ENCODE measurements at places on chromosomes 3 and 15.

GRCh38 chr3:28262001-28262400 is 20.6 kb downstream of the CMC1 start:
- DNase-seq, result no peak

GRCh38 chr15:100517846-100518245 is 10.9 kb downstream of the CERS3 start:
- no peak for DNase-seq

DNA sequence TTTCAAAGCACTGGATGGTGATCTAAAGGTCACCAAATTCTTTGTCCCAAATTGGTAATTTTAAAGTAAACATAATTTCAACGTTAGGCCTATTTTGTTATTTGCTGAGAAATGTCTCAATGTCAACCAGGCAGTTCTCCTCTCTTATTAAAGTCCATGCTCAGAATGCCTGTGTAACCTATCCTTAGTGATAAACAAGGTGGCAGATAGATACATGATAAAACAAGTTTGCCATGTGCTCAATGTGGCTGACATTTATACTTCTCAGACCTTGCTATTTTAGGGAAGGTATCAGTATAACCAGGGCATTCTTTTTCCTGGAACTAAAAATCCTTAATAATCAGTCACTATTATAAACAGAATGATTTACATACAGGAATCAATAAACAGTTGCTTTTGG is 8.5 kb downstream of the MBNL1 start:
- DNase-seq, result no peak

DNA sequence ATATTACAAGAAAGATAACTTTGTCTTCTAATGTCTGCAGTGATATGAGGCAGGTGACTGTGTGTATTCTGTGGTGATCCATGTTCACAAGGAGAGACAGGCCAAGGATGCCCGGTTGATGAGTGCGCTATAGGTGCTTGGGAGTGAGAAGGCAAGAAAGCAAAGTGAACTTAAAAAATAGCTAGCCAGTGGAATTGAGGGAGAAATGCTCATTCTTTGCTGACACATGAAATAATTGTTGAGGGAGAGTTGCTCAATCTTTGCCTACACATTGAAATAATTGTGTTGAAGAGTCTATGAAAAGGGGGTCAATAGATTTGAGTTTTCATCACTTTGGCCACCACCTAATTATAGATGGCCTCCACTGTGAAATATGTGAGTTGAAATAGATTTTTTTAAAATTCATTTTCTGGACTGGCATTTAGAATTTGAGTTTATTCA is 156.3 kb downstream of the LPP start:
- DNase-seq, result no peak

DNA sequence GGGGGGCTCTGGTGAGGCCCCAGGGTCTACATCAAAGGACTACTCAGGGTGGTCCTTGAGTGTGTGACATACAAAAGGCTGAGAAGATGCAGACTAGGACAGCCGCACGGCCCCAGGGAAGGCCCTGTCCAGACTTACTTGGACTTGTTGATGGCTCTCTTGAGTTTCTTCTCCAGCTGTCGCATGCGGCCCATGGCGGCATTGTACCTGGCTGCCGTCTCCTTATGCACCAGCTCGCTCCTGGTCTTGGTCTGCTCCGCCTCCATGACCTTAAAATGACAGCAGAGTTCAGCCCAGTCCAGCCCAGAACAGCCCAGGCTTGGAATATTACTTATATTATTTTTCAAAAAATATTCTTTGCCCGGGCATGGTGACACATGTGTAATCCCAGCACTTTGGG is 56.0 kb downstream of the CAPN7 start:
- DNase-seq, result no peak

GRCh38 chr15:94476686-94477085 is 245.3 kb downstream of the MCTP2 start:
- peak; percentile 48 for DNase-seq

GRCh38 chr15:36356978-36357601 is 222.3 kb upstream of the CDIN1 start:
- peak; percentile 94 for DNase-seq

DNA sequence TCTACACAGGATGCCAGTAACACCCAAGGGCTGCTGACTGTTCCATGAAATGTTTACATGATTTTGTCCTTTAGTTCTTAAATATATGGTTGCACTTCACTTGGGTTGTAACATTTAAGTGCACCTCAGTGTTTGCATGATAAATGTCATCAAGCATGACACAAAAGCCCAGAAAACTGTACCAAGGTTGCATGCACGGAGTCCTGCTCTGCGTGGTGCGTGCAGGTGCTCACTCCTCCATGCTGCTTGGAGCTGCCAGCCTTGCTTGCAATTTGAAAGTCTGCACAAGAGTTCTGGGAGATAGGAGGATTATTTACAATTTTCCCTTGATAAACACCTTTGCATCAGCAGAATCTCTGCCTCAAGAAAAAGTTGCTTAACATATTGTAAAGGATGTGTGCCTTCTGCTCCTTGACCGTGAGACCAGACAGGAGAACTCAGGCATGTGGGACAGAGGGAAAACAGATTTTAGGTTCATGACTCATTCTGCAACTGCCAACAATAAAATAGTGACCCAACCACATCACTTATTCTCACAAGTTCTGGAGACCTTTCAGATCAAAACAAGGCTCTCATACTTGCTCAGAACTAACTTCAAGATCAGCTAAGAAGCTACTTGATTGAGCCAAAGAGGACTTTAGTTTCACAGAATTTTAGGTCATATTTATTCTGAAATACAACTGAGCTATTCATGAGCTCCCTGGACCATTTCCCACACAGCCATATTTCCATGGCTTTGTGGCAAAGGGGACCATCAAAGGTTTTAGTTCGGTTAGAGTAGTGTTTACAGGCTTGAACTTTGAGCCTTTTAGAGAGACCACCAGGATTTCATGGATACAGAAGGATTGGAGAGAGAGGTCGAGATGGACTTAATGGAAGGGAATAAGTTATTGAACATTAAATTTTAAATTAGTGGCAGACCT is 128.4 kb upstream of the ZBED2 start:
- peak; percentile 92 for DNase-seq

DNA sequence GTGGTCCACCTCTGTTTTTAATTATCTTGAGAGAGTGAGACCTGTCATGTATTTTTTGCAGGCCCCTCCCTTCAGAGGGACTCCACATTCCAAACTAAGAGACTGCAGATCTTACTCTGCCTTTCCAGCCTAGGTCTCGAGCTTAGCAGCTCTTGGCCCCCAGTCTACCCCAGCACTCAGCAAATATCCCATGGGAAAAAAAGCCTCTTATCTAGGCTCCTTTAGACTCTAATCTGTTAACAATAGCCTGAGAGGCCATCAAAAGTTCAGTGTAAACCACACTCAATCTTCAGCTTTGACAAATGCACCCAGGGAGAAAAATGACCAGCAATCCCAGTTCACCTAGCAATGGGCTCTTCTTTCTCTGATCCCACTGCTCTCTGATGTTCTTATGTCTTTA is 8.6 kb upstream of the BLM start:
- DNase-seq, result no peak

DNA sequence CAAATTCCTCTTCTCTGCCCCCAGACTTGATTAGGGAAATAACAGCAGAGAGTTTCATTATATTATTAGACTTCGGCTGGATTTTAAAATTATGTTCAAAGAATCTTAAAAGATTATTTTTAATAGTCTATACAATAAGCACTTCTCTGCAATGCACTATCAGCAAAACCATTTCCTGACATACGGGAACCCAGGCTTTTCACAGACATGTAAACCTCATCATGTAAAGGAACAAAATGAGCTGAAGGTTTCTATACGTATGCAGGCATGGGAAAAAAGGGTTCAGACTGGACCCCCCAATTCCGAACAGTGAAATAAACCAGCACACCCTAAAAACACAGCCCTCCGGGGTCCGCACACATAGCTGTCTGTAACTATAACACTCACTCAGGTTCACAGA is 77.5 kb upstream of the LMOD3 start:
- DNase-seq, result no peak

GRCh38 chr15:42356851-42357250 is 2.5 kb upstream of the CAPN3 start:
- DNase-seq, result no peak

DNA sequence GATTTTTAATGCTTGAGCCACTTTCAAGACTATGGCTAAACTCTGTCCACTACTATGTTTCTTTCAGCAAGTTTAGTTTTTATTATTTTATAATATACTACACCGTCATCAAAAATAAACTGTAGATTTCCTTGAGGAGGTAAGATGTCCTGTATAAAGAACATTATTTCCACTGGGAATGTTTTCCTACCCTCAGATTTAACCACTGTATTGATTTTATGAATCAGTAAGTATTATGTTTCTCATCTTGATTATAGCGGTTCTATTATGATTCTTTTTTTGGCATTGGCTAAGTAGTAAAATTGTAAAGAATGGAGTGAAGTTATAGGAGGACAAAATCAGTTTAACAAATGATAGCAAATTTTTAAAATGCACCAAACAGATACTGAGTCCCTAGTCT is 44.4 kb downstream of the ADAM10 start:
- no peak for DNase-seq

DNA sequence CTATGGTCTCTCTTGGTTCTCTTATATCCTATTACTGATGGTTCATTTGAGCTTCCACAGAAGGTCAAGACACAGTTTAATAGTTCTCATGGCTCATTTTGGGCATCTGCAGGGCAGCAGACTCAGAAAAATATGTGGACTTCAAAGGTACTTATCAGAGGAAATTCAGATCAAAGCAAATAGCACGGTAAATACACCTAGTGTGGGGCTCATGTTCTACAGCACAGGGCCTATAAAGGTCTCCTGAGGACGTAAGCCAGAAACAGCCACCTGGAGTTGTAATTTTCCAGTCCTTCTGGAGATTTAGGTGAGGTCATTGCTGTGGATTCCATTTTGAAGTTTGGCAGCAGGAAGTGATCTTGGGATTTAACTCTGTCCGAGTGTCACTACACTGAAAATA is 134.5 kb upstream of the SGO1 start:
- DNase-seq, result no peak

DNA sequence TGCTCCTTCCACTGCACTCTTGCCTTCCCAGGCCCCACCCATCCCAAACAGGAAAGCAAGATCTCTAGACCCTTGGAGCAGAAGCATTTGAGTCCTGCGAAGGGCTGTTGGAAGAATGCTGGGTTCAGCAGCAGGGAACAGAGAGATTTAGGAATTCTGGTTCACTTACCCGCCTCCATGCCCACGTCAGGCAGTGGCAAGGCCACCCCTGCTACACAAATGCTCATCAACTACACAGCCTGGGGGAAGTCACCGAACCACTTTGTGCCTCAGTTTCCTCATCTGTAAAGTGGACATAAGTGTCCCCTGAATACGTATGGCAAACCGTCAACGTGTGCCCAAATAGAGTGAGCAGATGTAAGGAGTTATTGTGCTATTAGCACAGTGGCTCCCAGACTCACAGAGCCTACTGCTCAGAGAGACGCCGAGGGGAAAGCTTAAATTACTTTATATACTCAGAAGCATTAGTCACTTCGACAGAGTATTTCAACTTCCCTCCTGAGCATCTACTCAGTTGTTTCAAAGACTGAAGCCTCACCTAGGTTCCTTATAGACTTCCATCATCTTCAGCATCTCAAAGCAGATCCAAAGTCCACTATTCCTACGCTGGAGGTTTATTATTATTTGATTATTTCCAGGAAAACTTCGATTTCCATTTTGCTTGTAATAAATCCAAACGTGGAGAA is 905 bp downstream of the HOMER2 start:
- no peak for DNase-seq

- peak; percentile 94 for DNase-seq
These were observed 14.1 kb downstream of the CTSH start for GRCh38 chr15:78930577-78931388.

GRCh38 chr3:52356126-52356525 is 40.0 kb downstream of the DNAH1 start:
- no peak for DNase-seq

DNA sequence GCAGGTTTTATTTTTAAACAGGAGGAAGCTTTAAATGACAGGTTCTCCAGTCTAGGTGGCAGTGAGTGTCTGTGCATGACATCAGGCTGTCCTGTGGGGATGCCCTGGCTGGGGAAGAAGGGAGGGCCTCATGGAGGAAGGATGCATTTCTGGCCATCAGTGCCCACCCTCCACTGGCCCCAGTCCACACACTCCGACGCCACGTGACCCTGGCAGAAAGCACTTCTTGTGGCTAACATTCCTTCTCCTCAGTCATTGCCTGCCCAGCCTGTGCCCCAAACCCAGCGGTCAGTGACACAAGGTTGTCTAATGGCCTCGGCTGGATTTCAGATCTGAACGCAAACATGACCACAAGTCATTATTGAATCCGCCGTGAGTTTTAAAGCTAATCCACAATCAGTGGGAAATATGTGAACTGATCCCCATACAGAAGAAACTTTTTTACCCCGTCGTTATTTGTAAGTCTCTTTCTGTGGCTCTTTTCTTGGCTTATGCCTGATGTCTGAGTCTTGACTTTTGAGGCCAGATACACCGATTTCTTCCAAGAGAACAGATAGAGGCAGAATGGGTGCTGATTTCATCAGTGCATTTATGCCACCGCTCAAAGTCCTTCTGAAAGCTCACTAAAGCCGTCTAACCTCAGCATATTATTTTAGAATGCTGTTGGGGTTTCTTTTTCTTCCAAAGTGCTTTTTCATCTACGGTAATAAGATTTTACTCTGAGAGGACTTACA is 17.3 kb upstream of the LRRK1 start:
- no peak for DNase-seq

DNA sequence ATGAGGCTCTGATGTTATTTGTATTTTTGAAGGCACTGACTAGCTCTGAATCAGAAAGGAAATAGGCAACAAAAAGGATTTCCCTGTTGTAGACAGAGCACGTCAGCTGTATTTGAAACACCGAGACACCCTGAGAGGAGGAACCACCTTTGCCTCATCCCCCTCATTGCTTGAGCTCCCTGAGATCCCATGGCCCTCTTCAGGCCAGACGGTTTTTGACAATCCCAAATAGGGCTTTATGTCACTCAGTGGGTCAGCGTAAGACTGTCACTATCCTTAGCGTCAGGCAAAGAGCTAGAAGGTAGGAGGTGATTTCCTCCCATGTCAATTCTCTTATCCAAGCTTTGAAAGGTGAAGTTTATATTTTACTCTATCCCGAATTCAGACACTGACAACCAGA is 254.3 kb downstream of the ZNF621 start:
- no peak for DNase-seq

DNA sequence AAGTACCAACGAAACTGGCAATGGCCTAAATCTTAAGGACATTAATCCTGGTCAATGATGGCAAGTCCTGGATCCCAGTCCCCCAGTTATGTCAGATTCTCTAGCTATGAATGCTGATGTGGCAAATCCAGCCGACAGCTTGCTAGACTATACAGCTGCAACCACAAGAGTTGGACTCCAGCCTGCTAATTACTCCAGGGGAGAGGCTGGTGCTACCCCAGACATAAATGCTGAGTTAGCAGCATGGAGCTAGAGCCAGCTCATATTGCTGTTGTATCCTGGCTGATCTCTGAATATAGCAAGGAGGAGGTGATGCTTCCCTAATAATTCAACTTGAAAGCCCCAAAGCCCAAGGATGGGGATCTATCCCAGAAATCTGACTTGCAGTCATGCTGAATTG is 207.1 kb downstream of the LRRN1 start:
- DNase-seq, result no peak

DNA sequence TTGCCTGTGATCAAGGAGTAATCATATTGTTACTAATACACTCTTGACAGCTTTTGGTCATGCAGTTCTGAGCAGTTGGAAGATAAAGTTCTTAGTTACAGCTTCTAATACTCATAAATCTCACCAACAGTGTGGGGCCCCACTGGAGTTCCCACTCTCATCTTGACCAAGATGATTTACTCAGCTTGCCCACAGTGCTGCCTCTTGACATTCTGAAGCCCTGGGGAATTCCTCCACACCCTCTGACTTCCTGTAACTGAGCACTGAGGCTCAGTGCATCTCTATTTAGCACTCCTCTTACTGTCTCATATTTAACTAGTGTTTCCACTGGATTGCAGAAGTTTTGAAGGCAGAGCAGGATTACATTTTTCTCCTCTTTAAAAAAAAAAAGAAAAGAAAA is 1.9 kb upstream of the ARL6IP5 start:
- peak; percentile 90 for DNase-seq

Data from amniotic epithelial cell (primary cell).